ENCODE measurements at places on chromosomes 16 and 17.
A peak's percentile ranks its signal among the peaks of the same experiment; 100 is the strongest.

- no peak for DNase-seq
These were observed 1.1 kb downstream of the ABAT start for GRCh38 chr16:8675183-8676159.

- DNase-seq: peak; percentile 71
These were observed 6.0 kb upstream of the GLIS2 start for GRCh38 chr16:4309833-4310266.

GRCh38 chr16:79175286-79176057, 425.1 kb downstream of the MAF start:
- no peak for DNase-seq

- no peak for DNase-seq
These were observed 37.6 kb upstream of the ZC3H18 start for GRCh38 chr16:88532434-88533241.

DNA sequence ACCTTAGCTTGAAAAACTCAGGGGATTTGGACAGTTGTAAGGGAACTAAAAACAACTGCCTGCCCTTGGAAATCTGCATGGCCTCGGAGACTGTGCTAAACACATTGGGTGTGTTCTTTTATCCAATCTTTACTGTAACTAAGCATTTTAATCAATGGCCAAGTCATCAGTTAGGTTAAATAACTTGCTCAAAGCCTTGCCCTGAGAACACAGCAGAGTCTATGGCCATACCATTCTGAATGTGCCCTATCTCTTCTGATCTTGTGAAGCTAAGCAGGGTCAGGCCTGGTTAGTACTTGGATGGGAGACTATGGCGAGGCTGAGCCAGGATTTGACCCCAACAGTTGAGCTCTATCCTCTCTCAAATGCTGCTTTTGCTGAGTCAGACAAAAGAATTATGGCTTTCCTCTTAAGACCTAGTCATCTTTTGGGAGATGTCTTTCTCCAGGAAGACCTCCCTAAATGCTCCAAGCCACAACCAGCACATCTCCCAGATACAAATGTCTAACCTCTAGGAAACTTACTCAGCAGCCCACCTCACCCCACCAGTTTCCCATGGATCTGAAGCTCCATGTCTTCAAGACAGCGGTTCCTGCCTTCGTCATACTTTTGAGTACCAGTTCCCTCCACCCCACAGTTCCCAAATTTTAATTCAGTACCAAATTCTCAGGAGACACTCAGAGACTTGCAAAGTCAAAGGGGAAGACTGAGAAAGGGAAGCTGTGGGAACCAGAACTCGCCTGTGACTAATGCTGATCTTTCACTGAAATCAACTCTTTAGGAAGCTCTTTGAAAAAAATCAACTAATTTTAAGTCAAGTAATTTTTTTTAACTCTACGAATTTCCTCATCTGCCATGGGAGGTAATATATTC, 336.1 kb downstream of the MAF start:
- DNase-seq: no peak

GRCh38 chr17:74957935-74958740, 14.4 kb downstream of the HID1 start:
- DNase-seq: peak; percentile 82

- no peak for DNase-seq
These were observed 11.1 kb downstream of the NR1D1 start for GRCh38 chr17:40089077-40089895.

GRCh38 chr17:34841467-34841866, 119.8 kb downstream of the CCT6B start:
- peak; percentile 10 for DNase-seq

GRCh38 chr16:852451-853185, 52.1 kb upstream of the GNG13 start:
- no peak for DNase-seq

- no peak for DNase-seq
These were observed 646.1 kb downstream of the CDH11 start for GRCh38 chr16:64475627-64476351.

GRCh38 chr16:85196976-85197375, 84.7 kb upstream of the CIBAR2 start:
- DNase-seq: no peak

GRCh38 chr17:1785930-1786329, 24.1 kb downstream of the SERPINF1 start:
- DNase-seq: no peak

DNA sequence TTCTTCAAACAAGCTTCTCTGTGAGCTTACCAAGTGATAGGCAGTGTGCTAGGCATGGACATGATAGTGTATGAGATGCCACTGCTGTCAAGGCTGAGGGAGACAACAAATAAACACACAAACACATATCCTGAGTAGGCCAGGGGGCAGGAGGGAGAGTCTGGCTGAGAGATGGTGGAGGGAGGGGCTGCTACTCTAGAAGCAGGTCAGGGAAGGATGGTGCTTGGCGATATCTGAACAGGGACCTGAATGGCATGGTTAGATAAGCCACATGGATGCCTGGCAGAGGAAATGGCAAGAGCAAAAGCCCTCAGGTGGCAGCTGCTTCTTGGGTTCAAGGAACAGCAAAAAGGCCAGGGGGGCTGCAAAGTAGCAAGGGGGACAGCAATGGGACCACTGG, 8.6 kb upstream of the CHST6 start:
- no peak for DNase-seq

DNA sequence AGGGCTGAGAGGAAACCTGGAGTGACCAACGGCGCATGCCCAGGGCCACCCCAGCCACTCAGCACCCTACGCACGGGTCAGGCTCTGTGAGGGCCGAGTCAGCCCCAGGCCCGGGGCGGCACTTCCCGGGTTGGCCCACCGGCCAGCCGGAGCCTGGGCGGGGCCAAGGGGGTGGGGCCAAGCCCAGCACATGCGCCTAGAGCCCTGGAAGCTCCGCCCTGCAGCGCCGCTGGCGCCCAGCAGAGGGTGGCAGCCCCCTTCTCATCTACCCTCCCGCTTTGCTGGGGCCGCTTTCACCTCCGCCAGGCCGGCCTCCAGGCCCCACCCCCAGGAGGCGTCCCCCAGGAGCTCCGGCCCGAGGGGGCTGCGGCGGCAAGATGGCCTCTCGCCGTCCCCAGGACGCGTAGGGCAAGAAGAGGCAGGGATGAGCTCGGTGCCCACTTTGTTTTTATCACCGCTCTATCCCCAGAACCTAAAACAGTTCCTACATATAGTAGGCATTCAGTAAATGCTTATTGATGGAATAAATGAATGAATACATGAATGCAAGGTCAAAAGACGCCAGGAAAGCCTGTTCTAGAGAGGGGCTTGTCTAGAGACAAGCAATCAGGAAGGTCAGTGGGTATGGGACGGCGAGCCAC, 31.3 kb downstream of the MYO18A start:
- peak; percentile 99 for DNase-seq

GRCh38 chr17:8887834-8888703, 20.6 kb upstream of the PIK3R6 start:
- no peak for DNase-seq

DNA sequence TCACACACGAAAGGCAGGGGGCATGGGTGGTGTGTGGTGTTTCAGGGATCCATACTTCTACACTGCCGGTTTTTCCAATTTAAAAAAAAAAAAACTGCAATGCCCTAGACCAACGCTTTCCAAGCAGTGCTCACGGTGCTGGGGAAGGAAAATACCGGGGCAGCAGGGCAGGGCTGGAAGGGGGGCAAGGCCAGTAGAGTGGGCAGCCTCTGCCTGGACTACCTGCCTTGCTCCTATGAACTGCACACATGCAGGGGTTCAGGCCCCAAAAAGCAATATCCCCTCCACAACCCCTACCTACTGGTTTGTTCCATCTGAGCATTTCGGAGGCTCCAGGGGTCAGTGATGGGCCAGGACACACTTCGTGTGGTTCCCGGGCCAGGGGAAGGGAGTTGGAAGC, 29.4 kb downstream of the RPH3AL start:
- DNase-seq: no peak

GRCh38 chr17:68789203-68789962, 165.8 kb downstream of the ABCA8 start:
- no peak for DNase-seq

DNA sequence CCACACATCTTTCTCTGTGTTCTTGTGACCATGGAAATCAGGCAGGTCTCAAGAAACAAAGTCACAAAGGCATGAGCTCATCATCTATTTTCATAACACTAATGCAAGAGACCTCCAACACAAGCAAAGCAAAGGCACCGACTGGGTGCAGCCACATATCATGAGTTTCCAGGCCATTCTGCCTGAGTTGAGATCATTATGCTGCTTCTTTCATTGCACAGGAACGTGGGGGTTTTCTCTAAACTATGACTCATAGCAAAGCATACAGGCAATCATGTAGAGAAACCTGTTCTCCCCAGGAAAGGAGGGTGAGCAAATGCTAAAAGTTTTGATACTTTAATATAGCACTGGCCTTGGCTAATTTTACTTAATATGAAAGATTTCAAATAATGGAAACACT, 60.7 kb downstream of the GRIN2A start:
- DNase-seq: no peak

GRCh38 chr16:15942931-15943690, 6.3 kb upstream of the ABCC1 start:
- peak; percentile 86 for DNase-seq

- no peak for DNase-seq
These were observed 48.0 kb downstream of the RBFOX3 start for GRCh38 chr17:79562931-79563210.

GRCh38 chr17:38417210-38417951, 10.9 kb upstream of the ARHGAP23 start:
- DNase-seq: peak; percentile 86

GRCh38 chr16:630815-631405, at the start of gene WFIKKN1:
Gene WFIKKN1, plus strand, starts transcription at chr16:630985. Its CDS starts 269 bp downstream, at chr16:631254.
- peak; percentile 14 for DNase-seq

DNA sequence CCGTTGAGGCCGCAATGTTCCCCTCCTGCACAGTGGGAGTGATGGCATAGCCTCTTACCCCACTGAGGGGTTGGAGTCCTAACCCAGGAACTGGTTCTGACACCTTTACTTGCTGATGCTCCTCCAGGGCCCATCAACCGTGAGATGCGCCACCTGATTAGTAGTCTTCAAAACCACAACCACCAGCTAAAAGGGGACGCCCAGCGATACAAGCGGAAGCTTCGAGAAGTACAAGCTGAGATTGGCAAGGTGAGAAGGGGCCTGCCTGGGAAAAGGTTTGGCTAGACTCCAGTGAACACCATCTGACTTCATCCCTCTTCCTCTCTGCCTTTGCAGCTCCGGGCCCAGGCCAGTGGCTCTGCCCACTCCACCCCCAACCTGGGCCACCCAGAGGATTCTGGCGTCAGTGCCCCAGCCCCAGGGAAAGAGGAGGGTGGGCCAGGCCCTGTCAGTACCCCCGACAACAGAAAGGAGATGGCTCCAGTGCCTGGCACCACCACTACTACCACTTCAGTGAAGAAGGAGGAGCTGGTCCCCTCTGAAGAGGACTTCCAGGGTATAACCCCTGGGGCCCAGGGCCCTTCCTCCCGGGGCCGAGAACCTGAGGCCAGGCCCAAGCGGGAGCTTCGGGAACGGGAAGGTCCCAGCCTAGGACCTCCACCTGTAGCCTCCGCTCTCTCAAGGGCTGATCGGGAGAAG, 5.8 kb downstream of the RNF40 start:
- no peak for DNase-seq

GRCh38 chr17:15194859-15195277, 70.3 kb downstream of the PMP22 start:
- no peak for DNase-seq

DNA sequence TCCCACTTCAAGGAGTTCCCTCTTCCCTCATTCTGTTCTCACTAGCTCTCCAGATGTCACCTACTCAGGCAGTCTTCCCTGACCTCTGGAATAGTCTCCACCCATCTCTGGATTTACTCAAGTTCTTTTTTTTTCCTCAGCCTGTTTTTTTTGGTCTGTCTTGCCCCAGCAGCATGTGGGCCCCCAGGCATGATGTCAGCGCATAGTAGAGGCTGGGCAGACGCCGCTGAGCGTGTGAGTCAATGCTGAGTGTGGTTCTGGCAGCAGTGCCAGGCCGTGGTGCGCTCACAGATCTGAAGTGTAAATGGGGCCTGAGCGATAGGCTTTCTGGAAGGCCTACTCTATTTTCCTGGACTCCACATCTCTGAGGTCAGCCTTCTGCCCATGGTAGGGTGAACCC, 2.7 kb upstream of the KCNJ18 start:
- no peak for DNase-seq

GRCh38 chr17:47315451-47316266, 8.1 kb upstream of the EFCAB13 start:
- peak; percentile 88 for DNase-seq

- no peak for DNase-seq
These were observed 7.5 kb downstream of the CFAP97D1 start for GRCh38 chr17:43787728-43788127.

DNA sequence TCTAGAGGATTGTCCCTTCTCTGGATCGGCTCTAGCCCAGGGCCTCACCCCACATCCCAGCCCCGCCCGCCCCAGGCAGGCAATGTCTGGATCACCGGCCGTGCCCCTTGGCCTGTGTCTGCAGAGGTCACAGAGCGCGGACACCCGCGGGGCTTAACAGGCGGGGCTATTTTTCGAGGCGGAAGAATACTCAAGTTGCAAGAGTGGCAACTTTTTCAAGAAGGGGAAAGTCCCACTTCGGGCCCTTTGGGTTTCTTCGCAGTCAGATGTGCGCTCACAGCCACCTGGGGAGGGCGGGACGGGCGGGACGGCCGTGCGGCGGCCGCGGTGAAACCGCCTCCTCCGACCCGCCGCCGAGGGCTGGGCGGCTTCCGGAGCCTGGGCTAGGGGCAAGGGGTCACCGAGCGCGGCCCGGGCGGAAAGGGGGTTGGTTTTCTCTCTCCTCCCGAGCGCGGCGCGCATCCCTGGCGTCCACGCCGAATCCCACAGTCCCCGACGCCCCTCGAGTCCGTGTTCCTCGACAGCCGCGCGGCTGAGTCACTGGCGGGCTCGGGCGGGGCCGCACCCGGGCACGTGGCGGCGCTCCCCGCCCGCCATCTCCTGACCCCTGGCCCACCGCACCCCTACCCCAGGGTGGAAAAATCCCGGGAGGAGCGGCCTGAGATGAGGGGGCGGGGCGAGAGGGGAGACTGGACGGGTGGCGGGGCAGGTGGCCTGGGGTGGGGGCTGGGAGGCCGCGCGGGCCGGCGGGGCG, 1.2 kb upstream of the PFN1 start:
- peak; percentile 94 for DNase-seq

- no peak for DNase-seq
These were observed 228.8 kb downstream of the SLC39A11 start for GRCh38 chr17:72863526-72864211.

DNA sequence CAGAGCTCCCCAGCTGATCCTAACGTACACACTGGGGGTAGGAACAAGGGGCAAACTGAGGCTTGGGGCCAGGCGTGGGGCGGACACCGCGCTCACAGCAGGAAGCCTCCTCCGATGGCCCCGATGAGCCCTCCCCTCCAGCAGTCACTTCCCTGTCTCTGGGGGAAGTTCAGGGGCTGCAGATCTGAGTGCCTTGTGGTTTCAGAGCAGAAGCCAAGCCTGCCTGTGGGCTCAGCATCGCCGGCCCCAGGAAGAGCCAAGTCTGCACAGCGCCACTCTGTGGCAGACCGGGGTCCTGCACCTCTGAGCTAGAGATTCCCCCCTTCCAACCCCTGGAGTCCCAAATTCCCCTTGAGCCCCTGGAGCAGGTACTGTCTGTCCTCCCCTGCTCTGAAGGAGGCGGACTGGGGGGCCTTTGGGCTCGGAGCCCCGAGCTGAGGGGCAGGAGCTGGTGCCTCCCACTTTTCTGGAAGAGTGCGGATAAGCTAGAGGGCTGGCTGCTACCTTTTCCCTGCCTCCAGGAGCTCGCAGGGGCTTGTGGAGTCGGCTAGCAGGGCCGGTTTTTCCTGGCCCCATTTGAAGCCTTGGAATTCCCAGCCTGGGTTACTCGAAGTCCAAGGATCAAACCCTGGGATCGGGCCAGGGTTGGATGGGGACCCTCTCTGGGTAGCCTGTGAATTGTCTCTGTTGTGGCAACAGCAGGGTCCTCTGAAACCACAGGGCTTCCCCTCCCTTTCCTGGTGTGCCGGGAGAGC, 2.9 kb downstream of the GSE1 start:
- DNase-seq: peak; percentile 93
